Stimulated activated CD4-positive, alpha-beta T cell treated with anti-CD3 and anti-CD28 coated beads, TNF-alpha, amount 100 ng/mL, for 48 hours (primary cell): ENCODE measurements at places on chromosomes 6 and 20.

DNA sequence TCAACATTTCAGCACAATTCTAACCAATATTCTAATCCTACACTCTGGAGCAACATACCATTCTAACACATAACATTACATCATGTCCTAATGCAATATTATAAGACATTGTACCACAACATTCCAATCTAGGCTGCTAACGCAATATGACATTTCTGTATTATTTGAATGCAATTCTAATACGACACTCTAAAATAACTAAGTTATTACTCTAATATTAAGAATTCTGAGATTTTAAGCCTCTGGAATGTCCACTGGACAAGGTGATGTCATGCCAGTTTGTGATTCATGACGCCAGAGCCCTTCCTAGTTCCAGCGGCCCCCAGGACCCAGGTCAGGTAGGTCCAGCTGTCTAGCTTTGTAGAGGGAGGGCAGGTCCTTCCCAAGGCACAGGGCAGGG, 69.7 kb upstream of the SIRPA start:
- no peak for DNase-seq

- DNase-seq: no peak
These were observed 56.3 kb upstream of the EYA4 start for GRCh38 chr6:133184798-133185372.

GRCh38 chr6:142543606-142544005, 241.8 kb downstream of the ADGRG6 start:
- DNase-seq: no peak

DNA sequence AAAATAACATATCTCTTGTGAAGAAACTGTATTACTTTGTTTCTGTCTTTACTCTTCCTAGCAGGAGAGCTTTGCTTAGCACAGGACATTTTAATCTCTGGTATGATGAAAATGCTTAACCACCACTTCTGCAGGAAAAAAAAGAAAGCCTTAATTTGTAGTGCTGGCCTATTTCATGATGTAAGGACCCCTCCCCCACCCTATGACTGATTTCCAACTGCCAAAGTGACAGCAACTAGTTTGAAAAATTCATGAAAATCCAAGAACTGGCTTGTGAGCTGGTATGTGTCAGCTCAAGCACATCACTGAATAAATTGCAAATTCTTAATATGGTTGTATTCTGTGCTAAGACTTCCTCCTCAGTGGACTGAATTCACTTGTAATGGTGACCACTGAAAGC, 125.3 kb downstream of the REV3L start:
- DNase-seq: no peak

GRCh38 chr20:60463798-60464197, 505.6 kb downstream of the CDH26 start:
- no peak for DNase-seq

GRCh38 chr6:36627801-36628246, 33.7 kb downstream of the SRSF3 start:
- no peak for DNase-seq

DNA sequence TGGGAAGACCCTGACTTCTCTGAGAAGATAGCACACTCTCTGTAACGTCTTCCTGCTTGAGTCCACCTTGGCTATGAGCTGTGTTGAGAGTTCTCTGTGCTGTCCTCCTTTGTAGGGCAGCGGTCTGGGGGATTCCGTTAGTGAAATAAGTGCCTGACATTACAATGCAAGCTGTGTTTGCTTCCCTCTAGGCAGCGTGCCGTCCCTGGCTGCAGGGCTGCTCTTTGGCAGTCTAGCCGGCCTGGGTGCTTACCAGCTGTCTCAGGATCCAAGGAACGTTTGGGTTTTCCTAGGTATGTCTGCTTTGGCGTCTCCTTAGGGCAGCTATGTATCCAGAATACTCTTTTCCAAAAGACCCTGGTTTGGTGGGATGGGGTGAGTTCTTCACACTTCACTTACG, 2.8 kb downstream of the TMEM14C start:
- DNase-seq: no peak

DNA sequence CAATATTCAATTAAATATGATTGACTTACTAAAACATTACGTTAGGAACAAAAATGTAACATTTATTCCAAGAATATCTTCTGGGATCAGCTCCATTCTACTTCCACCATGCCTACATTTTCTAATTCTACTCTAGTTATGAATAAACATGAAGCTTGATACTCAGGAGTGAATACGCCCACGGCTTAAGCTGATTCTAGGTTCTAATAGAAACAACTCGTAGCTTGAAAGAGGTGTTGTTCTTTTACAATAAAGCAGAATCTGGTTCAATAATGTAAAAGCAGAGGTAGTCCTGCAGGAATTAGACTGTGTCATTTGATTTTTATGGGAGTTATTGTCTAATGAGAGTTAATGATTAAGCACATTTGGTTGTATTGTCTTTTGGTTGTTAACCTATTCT, 107.3 kb upstream of the OLIG3 start:
- no peak for DNase-seq

DNA sequence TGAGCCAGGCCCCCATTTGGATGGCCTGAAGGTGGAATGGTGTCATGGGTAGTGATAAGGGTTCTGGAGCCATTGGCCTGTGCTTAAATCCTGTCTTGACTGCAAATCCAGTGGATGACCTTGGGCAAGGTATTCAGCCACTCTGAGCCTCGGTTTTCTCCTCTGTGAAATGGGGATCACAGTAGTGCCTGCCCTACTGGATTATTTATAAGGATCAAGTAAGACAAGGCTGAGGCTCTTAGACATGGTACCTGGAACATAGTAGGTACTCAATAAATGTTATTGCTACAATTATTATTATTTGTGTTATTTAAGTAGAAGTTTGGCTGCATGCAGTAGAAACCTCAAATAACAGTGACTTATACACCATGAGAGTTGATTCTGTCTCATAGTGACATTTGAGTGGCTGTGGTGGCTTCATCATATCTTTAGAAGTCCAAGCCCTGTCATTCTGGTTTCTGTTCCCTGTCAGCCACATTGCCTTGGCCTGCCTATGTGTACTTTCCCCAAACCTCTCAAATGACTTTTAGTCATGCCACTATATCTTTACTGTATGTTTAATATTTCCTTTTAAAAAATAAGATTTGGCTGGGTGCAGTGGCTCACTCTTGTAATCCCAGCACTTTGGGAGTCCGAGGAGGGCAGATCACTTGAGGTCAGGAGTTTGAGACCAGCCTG, 37.6 kb upstream of the CHMP4B start:
- peak; percentile 29 for DNase-seq

- DNase-seq: no peak
These were observed 41.6 kb upstream of the NFATC2 start for GRCh38 chr20:51584116-51584515.

- DNase-seq: no peak
These were observed 562.7 kb downstream of the RFPL4B start for GRCh38 chr6:112909781-112910180.

GRCh38 chr6:28659250-28659566, 133.5 kb downstream of the GPX5 start:
- DNase-seq: no peak

DNA sequence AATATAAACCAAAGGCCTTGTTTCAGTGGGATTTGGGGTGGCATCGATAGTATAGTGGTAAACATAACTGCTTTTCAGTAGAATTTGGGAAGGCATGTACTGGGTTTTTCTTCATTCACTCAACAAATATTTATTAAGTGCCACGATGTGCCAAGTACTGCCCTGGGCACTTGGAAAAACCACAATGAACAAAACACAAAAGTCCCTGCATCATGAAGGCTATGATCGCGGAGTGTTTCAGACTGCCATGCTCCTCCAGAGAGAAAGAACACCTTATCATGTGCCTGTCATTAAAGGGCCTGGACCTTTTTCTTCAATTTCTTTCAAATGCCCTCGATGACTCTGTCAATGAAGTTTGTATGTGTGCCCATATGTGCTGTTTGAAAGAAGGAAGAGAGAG, 59.2 kb upstream of the CEP85L start:
- DNase-seq: no peak

DNA sequence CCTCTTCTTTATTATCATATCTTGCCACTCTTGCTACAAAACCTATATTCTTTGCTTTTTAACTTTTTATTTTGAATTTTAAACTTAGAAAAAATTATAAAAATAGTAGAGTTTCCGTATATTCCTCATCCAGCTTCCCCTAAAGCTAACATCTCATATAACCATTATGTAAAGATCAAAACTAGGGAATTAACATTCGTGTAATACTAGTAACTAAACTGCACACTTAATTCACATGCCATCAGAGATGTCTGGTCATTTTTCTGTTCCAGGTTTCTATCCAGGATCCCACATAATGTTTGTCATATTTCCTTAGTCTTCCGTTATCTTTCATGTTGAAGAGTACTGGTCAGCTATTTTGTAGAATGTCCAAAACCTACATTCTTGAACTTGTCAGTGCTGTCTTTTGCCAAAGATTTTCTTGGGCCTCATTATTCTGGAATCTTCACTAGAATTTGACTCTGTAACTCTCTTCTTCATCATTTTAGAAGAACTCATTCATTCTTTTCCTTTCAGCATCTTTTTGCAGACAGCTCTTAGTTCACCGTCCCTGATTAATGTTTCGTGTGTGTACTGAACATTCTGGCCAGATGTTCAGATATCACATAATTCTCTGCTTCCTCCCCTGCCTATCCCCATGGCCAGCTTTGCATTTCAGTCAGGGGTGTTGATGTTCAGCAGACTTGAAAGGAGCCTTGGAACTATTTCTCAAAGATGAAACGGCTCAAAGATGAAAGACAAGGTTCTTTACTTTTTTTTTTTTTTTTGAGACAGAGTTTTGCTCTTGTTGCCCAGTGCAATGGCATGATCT, 9.4 kb downstream of the CTNNBL1 start:
- DNase-seq: no peak

GRCh38 chr6:686497-686896, 6.4 kb downstream of the EXOC2 start:
- DNase-seq: no peak

- DNase-seq: no peak
These were observed 3.2 kb upstream of the LGSN start for GRCh38 chr6:63322981-63323380.

GRCh38 chr20:62387219-62387913, 463 bp downstream of the RPS21 start:
- DNase-seq: no peak

DNA sequence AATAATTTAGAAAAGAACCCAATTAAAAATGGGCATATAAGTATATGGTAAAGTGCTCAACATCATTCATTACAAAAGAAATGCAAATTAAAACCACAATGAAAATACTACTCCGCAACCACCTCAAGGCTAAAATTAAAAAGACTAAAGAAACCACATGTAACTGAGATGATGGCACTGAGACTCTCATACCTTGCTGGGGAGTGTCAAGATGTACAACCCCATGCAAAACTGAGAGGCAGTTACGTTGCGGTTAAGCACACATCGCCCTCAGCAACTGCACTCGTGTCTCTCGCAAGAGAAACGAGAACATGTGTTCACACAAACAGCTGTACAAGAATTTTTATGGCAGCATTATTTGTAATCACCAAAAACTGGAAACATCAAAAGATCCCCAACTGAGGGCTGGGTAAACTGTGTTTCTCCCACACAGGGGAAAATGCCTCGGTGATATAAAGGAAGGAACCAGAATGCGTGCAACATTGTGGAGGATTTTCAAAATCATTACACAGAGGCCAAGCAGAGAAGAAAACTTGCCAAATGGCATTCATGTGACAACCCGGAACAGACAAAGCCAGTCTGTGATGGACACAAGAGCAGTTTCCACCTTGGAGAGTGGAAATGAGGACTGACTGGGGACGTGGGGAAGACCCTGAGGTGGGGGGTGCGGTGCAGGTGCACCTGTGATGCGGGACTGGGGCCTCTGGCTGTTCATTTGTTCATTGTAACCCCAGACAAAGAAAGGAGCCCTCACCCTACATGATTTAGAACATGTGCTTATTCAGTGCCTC, 144.9 kb downstream of the WDR27 start:
- no peak for DNase-seq

DNA sequence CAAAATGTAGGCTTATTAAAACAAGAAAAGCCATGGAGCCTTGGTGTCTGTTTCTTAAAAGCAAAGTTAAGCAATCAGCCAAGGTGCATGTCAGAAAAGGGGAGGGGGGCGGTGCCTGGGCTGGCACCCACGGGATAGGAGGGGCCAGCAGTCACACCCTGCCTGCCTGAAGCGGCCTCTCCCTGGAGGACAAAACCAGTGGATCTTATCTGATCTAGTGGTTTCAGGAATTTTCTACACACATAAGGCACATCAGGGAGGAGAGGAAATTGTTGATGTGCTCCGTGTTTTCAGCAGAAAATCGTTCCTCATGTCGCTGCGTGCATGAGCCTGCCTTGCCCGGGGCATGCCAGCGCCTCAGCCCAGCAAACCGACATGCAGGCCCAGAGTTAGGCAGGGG, 276.4 kb downstream of the TAF4 start:
- no peak for DNase-seq

DNA sequence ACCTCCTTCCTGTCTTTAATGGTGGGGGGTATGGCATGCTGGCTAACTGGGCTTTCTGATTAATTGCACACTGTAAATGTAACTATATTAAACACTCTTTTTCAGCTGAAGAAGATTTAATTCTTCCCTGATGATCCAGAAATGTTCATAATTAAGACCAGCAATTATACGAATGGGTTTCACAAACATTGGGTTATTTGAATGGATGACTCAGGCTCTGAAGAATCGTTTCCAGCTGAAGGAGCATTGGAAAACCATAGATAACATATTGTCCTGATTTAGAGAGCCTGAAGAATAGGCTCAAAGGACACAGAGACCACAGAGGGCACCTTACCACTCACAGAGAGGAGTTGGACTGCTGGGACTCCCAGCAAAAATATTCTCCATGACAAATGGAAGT, 130.7 kb upstream of the SSTR4 start:
- no peak for DNase-seq

GRCh38 chr6:16547587-16547986, 213.7 kb downstream of the ATXN1 start:
- DNase-seq: no peak

DNA sequence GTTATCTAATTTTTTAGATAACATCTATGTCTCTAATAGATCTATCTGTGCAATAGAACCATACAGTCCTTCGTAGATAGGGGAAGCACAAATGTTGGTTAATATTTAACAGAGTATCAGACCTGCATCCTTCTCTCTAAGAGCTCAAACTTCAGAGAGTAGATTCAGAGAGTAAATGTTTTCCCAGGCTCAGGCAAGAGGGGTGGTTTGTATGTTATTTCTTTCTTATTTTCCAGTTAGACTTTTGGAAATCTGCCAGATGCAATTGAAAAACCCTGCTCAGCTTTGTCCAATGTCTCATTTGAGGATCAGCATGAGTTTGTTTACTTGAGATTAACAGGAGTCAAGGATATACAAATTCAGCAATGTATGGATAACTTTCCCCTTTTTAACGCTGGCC, 361.9 kb downstream of the BCKDHB start:
- no peak for DNase-seq

- DNase-seq: no peak
These were observed 11.5 kb downstream of the PRDM1 start for GRCh38 chr6:106097411-106098231.

DNA sequence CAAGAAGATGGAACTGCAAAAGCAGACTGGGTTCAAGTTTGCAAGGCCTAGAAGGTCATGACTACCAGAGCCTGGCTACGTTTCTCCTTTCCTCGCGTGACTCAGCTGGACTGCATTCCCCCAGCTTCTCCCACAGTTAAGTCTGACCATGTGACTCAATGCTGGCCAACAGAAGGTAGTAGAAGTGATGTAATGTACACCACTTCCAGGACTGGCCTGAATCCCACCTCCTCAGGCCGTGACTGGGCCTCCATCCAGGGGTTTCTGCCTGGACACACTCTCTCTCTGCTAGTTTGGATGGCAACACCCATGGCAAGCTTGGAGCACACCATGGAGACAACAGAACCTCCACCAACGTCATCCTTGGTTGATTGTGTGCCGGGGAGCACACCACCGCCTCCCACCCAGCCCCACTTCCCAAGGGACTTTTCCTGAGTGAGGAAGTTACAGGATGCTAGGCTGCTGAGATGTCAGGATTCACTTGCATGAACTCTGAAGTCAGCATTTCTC, 112.0 kb upstream of the CDYL start:
- DNase-seq: no peak
